Ecto neural progenitor cell (in vitro differentiated cells): ENCODE measurements at places on chromosomes 2 and 18.

DNA sequence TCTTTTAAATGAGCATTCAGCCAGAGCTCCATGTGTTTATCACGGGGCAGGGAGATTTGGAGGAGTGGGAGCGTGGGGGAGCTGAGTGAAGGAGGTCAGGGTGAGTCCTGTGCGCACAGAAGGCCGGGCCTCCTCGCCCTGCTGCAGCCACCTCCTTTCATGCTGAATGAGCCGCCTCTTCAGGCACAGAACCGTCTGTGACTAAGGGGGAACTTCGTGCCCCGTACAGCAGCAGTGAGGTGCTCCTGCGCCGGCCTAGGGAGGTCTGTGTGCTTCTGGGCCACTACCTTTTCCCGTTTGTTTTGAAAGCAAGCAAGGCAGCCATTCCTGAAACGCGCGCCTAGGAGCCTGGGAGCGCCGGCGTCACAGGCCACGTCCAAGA, 27.1 kb upstream of the ZNF516 start:
- no peak for DNase-seq

- DNase-seq = no peak
Measured at GRCh38 chr2:127862228-127862627, 4.3 kb upstream of the POLR2D start.

- DNase-seq = no peak
Measured at GRCh38 chr2:182618672-182619079, 97.4 kb upstream of the DNAJC10 start.

GRCh38 chr2:197278799-197279763, 31.5 kb downstream of the ANKRD44 start:
- no peak for DNase-seq

DNA sequence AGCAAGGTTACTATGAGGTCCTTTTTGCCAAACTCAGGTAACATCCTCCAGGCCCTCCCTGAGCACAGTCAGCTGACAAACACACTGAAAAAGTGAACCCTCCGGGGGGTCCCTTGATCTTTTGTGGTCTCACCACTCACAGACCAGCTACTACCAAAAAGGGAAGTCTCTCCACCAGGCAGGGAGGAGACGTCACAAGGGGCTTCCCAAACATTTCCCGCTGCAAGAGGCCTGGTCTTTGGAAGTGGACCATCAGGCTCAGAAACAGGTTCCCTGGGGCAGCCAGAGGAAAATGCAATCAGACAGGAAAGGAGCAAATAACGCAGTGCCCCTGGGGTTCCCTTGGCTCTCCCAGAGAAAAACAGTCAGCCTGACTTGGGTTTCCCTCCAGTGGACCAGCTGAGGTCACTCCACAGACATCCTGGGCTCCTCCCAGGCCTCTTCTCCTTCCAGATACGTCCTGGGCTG, 38.7 kb upstream of the POMC start:
- DNase-seq = no peak
